ENCODE measurements at places on chromosomes 2 and 18.

- DNase-seq: no peak
Measured at GRCh38 chr18:6013171-6013810, 118.0 kb upstream of the TMEM200C start.

DNA sequence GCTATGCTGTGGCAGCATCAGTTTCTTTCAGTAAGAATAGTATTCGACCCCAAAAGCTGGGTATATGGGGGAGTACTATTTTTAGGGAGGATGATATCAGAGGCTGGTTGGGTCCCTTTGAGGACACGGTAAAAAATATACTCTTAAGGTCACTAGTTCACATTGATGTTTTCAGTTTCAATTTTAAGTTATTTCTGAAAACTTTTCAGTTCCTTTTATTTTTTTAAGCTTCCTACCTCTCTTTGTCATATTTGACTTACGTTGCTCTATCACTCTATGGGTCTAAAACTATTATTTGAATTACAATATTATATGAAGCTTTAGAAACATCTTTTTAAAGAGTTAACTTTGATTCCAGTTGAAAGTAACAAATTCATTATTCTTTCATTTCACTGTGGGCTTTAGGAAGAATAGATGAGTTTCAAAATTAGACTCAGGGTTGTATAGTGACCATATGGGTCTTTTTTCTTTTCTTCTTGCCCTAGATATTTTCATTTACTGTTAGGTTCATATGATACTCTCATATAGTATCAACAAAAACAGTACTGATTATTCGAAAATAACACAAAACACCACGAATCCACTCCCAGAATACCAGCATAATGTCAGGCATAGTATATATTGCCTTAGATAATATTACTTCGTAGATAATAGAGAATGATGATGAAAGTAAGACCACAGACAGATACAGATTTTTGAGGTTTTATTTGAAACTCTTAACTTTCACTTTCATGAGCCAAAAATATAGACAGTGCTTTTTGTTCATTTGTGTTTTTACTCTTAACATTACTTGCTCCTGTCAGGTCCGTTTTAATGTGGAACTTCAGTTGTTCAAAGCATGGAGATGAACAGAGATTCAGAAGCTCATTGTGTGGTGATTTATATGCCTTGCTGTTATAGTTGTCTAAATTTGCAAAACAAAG lies 9.8 kb downstream of the RMDN2 start:
- no peak for DNase-seq

DNA sequence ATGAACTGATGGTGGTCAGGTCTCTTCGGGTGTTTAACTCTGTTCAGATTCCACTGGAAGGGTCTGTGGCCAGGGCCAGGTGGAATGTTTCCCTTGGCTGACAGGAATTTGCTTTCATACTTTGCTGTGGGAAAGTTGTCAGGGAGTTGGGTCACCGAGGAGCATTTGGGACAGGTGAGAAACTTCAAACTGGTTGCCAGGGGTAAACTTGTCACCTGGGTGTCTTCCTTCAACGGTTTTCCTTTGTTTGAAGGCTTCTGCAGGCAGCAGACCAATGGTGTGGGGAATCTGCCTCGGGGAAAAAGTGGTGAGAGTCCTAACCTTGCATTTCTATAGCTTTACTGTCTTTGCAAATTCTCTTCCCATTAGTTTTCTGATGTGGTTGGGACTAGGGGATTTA lies 92.2 kb downstream of the TGFA start:
- DNase-seq: no peak

GRCh38 chr2:233354500-233354924 lies 218 bp downstream of the DGKD start:
- DNase-seq: no peak

- DNase-seq: no peak
Measured at GRCh38 chr2:95531254-95531771, 46.8 kb upstream of the TRIM43B start.

- peak; percentile 24 for DNase-seq
Measured at GRCh38 chr2:110853516-110853915, 121.1 kb downstream of the ACOXL start.

DNA sequence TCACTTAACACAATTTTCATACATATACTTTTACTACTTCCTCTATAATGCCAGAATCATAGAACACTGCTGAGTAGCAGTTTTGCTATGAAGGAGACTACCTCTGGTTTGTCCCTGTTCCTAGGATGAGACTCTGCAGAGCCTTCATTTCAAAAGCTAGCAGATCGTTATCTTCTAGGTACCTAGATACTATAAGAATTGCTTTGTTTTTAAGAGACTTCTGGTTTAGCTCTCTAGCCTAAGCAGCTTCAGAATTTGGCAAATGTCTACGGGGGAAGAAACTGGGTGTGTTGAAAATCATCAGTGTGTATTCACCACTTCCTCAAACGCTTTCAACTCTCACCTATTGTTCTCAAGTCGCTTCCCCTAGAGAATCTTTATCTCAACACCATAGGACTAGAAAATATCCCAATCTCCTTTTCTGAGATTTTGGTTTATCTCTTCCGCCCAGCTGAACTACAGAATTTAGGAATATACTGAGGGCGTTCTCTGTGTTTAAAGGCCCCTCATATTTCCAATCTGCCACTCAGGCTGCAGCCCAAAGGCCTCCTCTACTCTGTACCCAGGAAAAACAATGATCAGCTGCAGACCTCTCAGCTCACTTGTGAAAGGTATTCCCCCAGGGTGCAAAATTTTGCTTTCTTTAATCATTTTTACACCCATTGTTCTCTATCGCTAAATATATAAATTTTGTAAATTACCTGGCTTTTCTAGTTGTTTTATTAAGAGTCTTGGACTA lies 28.7 kb downstream of the SMAD2 start:
- no peak for DNase-seq

GRCh38 chr2:208039376-208040110 lies 14.2 kb upstream of the PLEKHM3 start:
- no peak for DNase-seq

GRCh38 chr18:77223653-77224052 lies 26.0 kb upstream of the GALR1 start:
- no peak for DNase-seq

GRCh38 chr2:44433895-44434294 lies 72.1 kb downstream of the CAMKMT start:
- DNase-seq: peak; percentile 48

- no peak for DNase-seq
Measured at GRCh38 chr2:70574618-70575017, 21.0 kb upstream of the TGFA start.

GRCh38 chr2:10159086-10159485 lies 36.5 kb downstream of the RRM2 start:
- DNase-seq: no peak

DNA sequence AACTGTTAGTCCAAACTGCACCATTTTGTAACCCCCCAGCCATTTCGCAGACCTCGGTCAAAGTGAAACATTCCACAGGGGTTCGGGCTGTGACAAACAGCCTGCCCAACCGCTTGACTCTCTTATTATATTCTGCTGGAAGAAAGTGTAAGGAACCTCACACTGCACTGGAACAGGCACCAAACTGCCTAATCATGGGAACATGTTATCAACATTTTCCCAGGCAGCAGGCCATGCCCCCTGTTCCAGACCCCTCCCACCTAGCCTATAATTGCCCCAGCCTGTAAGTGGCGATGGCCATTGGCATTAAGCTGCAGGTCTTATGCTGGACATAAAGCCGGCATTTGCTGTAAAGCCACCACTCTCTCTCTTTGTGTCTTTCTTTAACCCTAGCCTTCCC lies 16.9 kb downstream of the LYG2 start:
- DNase-seq: no peak

- no peak for DNase-seq
Measured at GRCh38 chr18:27749194-27749593, 427.7 kb downstream of the CDH2 start.

GRCh38 chr2:227164763-227165291 lies 403 bp downstream of the COL4A3 start:
- no peak for DNase-seq

All from NCI-H2081 (cell line).